ENCODE measurements at places on chromosomes 6 and 20.

DNA sequence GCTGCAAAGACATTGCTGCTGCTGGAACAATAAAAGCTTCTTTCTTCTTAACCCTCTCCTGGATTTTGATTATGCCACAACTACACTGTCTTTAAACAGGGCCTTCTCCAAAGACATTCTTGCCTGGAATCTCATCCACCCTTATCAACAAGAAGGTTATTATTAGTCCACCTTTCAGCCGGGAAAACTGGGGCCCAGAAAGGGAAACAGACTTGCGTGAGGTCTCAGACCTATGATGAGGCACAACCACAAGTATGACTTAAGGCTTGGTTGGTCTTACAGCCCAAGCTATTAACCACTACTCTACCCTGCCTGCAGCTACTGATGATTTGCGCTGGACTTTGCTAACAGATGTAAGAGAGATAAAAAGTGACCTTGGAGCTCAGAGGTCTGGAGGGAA, 62.8 kb upstream of the CTNNBL1 start:
- no peak for DNase-seq

GRCh38 chr6:118725944-118726343, 74.6 kb upstream of the CEP85L start:
- peak; percentile 32 for DNase-seq

DNA sequence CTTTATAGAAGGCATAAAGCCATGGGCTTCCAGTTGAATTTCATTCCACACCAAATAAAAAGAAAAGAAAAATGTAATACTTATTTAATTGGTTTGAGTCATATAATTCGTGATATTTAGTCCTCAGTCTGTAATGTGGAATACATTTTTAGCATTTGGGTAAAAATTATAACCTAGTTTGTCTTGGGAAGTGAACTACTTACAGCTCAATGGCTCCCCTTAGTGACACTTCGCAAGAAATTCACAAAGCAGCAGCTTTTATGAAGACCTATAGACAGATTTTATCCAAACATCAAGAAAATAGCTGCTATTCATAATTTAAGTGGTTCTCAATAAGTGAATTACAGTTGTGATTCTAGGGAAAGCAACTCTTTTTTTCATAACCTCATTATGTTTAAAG, 72.1 kb downstream of the RSPO3 start:
- no peak for DNase-seq

DNA sequence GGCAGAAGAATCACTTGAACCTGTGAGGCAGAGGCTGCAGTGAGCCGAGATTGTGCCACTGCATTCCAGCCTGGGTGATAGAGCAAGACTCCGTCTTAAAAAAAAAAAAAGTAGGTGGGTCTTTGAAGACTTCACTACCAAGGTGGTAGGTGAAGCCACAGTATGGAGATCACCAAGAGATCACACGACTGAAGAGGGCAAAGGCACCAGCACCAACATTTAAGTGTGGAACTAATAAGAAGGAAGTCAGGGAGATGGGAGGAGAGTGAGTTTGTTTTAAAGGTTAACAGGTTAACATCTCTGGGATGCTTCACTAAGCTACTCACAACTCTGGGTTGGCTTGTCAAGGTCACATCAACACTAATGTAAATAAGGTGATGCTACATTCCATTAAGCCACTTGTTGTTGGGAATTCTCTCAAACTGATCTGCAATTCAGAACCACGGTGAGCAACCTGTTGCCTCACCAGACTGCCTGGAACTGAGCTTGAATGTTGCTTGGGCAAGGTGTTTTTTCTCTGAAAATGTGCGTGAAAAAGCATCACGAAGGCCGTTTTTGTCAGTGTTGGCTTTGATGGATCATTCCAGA, 48.7 kb downstream of the KCTD20 start:
- no peak for DNase-seq

- no peak for DNase-seq
Measured at GRCh38 chr6:83592770-83593394, 80.5 kb downstream of the PRSS35 start.

GRCh38 chr6:27825025-27825793, 87.0 kb downstream of the OR2B2 start:
- no peak for DNase-seq

DNA sequence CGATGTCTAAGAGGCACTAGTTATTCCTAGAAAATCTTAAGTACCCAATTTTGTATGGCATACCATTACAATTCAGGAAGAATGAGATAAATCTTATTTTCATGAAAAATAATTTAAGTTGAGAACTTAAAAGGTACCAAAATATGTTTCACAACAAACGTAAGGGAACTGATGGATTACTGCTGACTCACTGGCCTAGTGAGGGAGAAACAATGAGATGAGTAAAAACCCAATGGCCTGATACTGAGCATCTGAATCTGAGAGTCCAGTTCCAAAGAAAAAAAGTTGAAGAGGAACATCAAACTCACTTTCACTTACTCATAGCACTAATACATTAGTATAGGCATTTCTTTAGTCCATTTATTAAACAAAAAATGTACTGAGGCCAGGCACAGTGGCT, 56.0 kb downstream of the MDN1 start:
- no peak for DNase-seq

DNA sequence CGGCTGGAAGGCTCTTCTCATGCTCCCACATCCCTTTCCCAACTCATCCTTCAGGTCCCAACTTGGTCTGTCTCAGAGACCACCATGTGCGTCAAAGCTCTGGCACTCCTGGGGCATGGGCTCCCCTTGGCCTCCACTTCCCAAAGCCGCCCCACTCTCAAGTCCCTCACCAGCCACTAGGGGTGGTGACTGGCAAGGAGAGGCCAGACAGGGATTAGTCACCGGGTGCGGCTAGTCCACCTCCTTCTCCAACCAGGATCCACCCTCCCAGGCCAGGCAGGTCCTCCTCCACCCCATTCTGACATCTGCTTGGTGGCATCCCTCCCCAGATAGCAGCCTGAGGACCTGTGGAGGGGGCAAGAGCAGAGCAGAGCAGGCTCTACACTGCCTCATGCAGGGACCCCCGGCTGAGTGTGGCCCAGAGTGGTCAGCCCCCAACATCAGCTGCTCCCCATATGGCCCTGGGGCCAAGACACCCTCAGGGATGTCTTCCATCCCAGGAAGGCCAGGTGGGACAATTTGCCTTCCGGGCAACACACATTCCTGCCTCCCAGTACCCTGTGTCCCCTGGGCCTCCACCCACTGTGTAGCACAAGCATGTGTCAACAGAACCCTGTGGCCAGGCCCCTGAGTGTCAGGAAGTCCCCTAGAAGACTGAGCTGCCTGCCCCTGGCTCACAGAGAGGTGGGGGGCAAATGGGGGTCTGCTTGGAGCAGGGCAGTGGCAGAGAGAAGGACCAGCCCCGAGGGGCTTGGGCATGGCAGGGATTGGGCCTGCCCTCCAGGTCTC, 29.2 kb downstream of the YTHDF1 start:
- no peak for DNase-seq

- no peak for DNase-seq
Measured at GRCh38 chr6:45870531-45870930, 145.1 kb downstream of the CLIC5 start.

GRCh38 chr20:444117-444516, 18.2 kb downstream of the TBC1D20 start:
- DNase-seq, result no peak

DNA sequence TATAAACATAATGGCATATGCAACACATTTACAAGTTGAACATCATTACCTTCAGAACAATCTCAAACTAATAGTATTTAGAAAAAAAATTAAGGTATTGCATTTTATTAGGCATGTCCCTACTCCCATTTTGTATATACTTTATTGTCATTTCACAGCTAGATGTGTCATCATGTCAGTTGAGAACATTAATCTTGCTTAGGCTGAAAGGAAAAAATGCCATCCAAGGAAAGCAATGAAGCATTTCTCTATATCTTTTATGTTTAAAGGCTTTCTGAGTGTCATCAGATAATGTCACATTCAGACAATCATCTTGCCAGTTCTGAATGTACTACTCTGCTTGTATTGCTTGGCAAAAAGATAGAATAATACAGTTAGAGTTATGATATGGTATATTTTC, 228.8 kb upstream of the THEMIS start:
- DNase-seq, result no peak

DNA sequence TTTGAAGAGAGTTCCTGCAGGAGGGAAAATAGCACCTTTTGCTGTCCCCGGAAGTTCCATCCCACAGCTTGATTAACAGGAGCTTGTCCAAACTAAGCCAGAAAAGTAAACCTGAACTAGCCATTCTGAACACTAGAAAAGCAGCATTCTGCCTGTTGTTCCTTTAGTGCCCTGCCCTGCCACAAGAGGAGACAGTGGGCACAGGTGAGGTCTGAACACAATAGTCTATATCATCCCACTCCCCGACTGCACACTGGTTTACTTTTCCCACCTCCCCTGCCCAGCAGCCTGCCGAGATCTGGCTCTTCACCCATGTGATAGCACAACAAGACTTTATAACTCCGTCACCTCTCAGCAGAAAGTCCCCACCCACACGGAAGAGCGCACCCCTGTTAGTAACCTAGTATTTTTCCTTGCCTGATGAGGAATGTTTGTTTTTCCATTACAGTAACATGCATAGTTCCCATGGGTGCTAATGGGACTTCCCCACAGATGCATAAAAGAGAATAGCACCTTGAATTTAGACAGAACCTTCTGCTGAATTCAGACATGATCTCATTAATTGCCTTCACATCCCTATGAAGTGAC, 59.7 kb downstream of the TFAP2A start:
- DNase-seq, result no peak

DNA sequence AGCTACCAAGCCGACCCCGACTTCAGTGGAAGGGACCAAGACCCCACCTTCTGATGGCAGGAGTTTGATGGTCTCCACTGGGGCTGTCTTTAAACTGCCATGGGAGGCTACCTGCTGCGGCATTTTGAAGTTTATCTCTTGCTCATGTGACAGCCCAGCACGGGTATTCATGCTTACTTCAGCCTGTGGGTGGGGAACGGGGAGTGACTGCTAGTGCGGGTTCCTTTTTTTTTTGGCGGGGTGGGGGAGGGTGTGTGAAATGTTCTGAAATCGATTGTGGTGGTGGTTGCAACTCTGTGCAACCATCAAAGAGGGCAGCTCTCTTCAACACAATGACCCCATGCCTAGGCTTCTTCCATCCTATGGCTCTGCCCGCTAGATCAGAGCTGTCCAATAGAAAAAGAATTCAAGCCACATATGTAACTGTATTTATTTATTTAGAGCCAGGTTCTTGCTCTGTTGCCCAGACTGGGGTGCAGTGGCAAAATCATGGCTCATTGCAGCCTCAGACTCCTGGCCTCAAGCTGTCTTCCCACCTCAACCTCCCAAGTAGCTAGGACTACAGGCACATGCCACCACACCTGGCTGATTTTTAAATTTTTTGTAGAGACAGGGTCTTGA, 53.7 kb downstream of the PPP1R16B start:
- DNase-seq, result no peak

DNA sequence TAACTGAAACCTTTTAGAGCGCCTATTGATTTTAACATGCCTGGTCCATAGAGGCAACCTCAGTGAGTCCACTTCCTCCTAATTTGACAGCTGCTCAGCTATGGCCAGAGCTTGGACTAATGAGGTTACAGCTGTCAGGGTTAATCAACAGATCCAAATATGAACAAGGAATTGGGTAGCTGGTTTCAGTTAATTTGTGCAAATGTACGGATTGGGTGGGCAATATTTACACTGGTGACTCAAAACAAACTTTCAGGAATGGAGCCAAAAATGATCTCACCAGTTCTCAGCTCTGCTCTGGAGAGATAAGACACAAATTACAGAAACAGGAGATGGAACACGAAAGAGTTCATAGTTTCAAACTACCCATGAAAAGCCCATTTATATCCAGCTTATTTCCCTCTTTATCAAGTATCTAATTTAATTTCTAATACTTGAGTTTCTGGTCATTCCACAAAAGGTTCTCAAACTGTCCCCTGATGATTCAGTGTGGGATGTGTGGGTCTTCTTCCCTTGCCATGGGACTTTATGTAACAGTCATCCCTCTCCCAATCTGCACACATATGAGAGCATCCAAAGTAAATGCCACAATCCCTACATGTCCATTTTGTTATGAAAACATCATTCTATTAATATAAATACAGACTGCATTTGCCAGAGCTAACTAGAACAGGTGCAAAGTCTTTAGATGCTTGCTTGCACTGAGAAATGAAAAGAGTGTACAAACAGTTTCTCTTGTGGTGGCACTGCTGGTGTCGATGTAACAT, 149.9 kb downstream of the RPS12 start:
- DNase-seq, result no peak

DNA sequence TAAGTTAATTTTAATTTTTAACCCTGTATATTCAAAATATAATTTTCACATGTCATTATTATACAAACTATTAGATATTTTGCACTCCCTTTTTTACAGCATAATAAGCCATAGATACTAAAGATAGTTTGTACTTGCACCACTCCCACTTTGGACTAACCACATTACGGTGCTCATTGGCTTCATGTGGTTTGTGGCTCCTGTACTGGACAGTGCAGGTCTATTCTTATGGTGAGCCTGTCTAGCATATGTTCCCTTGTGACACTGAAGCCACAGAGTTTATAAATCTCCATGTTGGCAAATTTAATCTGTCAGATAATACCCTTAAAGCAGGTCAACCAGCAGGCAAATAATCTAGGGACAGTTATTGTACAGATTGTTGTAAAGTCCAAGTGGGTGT, 354.4 kb upstream of the KCNQ5 start:
- DNase-seq, result no peak

DNA sequence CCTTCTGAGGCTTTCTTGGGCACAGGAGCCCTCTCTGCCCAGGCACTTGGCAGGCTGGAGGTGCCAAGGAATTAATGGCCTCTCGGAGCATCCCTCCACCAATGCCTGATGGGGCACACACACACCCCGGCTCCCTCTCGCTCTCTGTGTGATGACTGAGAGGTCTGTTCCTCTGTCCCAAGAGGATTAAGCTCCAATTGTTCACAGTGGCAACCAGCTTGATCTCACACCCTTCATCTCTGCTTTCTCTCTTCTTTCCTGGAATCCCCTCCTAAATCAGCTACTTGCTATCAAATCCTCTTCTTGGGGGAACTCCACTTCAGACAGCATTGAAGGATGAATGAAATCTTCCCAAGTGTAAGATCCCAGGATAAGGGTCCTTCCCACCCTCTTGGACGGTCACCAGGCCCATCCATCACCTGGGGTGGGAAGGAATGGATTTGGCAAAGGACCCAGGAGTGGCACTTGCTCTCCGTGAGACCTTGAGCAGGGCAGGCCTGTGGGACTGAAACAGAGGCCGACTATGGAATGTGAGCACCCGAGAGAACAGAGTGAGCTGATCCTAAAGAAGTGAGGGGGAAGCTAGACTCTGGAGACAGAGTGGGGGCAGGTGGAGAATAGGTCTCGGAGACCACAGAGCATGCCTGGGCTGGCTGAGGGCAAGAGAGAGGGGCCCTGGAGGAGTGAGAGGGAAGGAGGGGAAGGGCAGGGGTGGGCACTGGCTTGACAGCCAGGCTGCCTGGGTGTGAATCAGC, 93.6 kb downstream of the GRM4 start:
- DNase-seq, result no peak

DNA sequence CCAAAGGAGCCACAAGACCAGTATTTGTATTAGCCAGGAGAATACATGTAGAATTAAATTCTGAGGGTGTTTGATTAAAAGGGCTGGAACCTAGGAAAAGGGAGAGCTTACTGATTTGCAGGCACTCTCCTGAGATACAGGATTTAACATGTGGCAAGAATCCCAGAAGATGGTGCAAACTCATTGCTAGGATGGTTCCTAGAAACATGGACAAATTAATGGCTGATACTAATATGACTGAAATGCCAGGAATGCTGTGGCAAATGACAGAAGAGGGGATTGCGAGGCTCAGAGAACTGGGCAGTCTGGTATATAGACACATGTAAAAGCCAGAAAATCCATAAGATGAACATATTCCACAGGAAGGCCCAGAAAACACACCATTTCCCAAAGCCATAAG, 118.1 kb downstream of the RWDD2A start:
- DNase-seq, result no peak

GRCh38 chr6:126747728-126748540, 370.5 kb upstream of the RSPO3 start:
- DNase-seq, result no peak

All from activated effector memory CD4-positive, alpha-beta T cell treated with Interleukin-2 at 50 U/mL for 16 hours (primary cell).